H1 (cell line): ENCODE measurements at places on chromosomes 11 and 22. TPM values are rescaled to one million over a fixed set of nuclear protein-coding genes. Genes with fewer than 3 reads are reported as not detected.

The KCNJ1 gene
- total RNA-seq, result 0.15 and 0.17 TPM in 2 replicates

The TRIM66 gene
- total RNA-seq, result 3.0 and 3.1 TPM in 2 replicates

The OR10A2 gene
- not detected in 2 replicates for total RNA-seq

The TTC38 gene
- total RNA-seq, result 25.3 and 30.0 TPM in 2 replicates

DNA sequence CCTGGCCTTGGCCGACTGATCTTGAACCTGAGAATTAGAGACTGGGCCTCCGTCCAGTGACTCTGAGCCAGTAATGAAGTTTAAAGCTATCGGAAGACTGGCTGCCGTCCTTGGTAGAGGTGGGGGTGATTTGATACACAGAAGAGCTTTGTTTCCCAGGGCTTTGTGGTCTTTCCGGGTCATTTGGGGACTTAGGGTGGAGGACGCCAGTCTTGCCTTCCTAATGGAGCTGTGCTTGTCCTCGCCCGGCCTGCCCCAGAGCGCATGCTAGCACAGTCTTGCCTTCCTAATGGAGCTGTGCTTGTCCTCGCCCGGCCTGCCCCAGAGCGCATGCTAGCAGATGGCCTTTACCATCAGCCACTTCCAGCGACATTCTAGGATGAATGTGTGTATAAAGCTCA, 65.8 kb downstream of the ST3GAL4 start:
- H3K36me3 ChIP-seq, result no peaks in the 10 kb centered on the region
- H3K4me1 ChIP-seq, result no peaks in the 10 kb centered on the region
- DNase-seq, result no peak
- no peaks in the 10 kb centered on the region for H3K27me3 ChIP-seq

- no peaks in the 10 kb centered on the region for H3K36me3 ChIP-seq
- no peak for DNase-seq
- H3K27me3 ChIP-seq, result peaks cover 94% of the 10 kb centered on the region
- H3K27ac ChIP-seq, result no peak overlapping the region
- H3K4me3 ChIP-seq, result no peak overlapping the region
These were observed 90.5 kb upstream of the VPREB1 start for GRCh38 chr22:22154040-22154439.

DNA sequence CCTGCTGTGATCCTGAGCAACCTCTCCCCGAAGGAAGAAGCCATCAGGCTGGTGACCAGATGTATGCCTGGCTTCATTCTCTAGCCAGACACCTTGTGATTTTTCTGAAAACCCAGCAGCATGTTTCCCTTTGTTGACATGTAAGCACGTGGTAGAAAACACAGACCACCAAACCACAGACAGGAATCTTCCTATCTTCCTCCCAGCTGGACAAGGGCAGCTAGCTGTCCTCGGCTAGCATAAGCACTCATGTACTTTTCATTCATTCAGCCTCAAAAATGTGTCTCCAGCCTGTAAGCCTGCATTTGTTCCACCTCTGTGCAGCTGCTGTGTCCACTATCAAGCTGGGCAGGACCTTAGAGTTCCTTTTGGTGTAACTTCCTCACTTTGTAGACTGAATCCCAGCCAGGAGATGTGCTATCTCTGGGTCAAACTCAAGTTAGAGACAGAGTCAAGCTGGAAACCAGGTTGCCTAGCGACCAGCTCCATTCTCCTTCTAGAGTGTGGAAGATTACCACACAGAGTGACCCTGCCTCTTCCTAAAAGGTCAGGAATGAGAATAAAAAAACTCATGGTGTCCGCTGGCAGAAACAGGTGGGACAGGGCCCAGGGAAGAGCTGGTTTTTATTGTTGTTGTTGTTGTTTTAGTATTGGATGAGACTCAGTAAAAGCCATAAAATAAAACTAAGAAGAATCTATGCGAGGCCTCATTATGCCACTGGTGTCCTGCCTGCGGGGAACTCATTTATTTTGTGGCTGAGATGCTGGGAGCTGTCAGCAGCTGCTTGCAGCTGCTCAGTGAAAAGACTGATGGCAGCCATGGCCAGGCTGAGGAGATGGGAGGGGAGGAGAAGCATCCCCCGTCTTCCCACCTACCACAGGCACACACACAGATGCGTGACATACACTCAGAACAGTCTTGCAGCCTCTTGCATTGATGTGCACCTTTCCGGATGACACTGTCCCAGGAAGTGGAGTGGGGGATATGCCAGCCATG, 7.4 kb upstream of the CLMP start:
- DNase-seq, result peak; percentile 39
- H3K4me3 ChIP-seq, result no peak overlapping the region
- H3K27me3 ChIP-seq, result no peaks in the 10 kb centered on the region; the same call in 1 of the 2 replicates
- peaks cover 5% of the 10 kb centered on the region; the same call in 1 of the 2 replicates for H3K4me1 ChIP-seq

DNA sequence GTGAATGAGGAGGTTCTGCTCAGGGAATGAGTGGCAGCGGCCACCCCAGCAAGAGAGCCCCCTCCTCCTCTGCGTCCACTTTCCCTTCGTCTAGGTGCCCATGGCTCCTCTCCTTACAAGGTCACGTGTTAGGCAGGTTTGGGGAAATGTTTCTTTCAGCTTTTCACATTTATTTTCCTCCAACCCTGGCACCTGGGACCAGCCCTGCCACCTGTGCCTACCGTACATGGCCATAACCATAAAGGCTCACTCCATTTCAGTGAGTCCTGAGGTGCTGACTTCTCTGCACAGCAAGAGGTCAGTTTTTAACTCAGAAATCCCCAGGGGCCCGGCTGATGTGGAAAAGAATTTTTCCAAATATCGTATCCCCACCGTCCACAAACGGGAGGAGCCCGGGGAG, 71.2 kb downstream of the FLI1 start:
- peaks cover 5% of the 10 kb centered on the region; the same call in 1 of the 2 replicates for H3K27me3 ChIP-seq
- no peak for DNase-seq
- H3K4me1 ChIP-seq, result peaks cover 4% of the 10 kb centered on the region
- no peak overlapping the region for H3K4me3 ChIP-seq
- H3K27ac ChIP-seq, result no peak overlapping the region

GRCh38 chr11:18088966-18089365, 16.9 kb downstream of the SAAL1 start:
- H3K27me3 ChIP-seq, result no peaks in the 10 kb centered on the region
- no peaks in the 10 kb centered on the region for H3K4me1 ChIP-seq
- no peak overlapping the region for H3K4me3 ChIP-seq
